ENCODE measurements at places on chromosomes 7 and 10. TPM values are rescaled to one million over a fixed set of nuclear protein-coding genes. Genes with fewer than 3 reads are reported as not detected.

Gene HMX3
- total RNA-seq = not detected

Gene LEP
- total RNA-seq = under 0.01 TPM

Gene CALCR
- total RNA-seq = not detected

Gene GRID2IP
- total RNA-seq = 3.2 TPM

GRCh38 chr7:72754312-72754711 lies 73.7 kb downstream of the TYW1B start:
- no peak for DNase-seq

DNA sequence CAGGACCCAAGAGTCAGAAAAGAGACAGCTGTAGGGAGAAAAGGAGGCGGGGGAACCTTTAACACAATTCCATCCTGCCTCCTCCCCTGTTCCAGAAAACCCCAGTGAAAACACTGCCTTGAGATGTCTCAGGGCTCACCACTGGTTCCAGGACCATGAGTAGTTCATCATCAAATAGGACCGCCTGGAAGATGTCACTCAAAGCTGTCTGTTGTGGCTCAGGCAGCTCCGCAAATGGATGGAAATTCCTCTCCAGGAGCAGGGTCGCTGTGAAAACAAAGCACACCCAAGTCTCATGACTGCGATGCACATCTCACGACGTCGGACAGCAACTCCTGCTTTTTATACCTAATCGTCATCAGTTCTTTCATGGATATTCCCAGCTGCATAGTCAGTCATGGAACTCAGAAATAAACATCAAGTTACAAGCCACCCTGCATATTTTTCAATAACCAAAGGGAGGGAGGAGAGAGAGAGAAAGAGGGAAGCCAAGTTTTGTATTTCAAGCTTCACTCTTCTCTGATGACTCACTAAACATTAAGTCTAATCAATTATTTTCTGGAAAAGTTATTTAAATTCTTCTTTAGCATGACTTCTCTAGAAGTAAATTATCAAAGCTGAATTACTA lies 49.2 kb downstream of the GSDME start:
- no peak for DNase-seq

GRCh38 chr7:80659120-80660055 lies 20.9 kb downstream of the CD36 start:
- DNase-seq = no peak

Measured in hematopoietic multipotent progenitor cell (in vitro differentiated cells).